ENCODE measurements at places on chromosomes 1 and 21. TPM values are rescaled to one million over a fixed set of nuclear protein-coding genes. Genes with fewer than 3 reads are reported as not detected.

The CHIA gene
- not detected for total RNA-seq

The PLA2G2D gene
- not detected for total RNA-seq

GRCh38 chr1:64948905-64949833 is 17.2 kb downstream of the JAK1 start:
- DNase-seq = no peak

GRCh38 chr21:16422702-16423101 is 692.9 kb downstream of the USP25 start:
- no peak for DNase-seq

DNA sequence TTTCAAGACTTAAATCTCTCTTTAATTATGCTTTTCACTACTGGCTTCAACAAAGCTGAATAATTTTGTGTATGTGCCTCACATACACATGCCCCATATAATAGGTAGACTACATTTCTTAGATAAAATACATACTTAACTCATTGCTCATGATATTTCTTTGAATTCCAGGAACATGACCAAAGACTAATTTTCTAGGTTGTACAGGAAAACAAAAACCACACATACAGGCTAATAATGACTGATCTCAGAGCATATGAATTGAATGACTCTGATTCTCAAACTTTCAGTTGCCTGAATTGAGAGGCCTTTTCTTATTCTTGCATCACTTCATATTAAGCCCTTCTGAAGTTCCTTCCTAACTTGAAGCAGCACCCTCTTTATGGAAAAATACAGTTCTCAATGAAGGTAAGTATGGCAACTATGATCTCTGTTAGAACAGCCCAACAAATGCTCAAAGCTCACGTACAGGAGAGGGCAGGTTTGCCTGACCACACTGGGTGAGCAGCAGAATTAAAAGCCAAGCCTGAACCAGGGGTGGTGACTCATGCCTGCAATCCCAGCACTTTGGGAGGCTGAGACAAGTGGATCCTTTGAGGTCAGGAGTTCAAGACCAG is 22.6 kb upstream of the UAP1 start:
- DNase-seq = peak; percentile 96

- no peak for DNase-seq
These were observed 47.6 kb downstream of the ST3GAL3 start for GRCh38 chr1:43754892-43755291.

DNA sequence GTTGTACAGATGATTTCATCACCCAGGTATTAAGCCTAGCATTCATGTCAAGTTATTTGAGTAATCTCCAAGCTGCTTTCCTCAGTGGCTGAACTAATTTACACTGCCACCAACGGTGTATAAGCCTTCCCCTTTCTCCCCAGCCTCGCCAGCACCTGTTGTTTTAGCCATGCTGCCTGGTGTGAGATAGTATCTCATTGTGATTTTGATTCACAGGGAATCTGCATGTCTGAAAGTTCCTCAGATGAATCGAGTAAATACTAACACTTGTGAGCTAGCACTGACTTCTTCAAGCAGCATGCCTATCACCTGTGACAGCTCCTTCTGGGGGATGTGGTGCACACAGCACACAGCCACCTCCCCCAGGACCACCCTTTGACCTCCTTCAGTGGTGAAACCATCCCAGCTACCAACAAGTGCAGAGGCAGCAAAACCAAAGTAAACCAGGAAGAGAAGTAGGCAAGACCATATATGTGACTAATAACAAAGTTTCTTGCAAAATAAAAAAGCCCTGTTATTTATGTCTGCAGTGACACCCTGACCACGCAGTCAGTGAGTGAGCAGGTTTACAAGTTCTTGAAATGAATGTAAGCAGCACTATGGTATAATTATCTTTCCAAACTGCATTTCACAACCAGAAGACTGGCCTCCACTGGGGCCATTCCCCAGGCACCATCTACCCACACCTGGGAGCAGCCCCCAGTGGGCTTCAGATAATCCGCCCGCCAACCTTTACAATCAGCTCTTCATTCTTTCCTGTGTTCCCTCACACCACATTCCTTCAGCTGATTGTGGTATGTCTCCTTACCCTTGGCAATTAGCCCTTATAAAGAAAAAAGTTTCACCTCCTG is 173.8 kb downstream of the ETS2 start:
- no peak for DNase-seq

DNA sequence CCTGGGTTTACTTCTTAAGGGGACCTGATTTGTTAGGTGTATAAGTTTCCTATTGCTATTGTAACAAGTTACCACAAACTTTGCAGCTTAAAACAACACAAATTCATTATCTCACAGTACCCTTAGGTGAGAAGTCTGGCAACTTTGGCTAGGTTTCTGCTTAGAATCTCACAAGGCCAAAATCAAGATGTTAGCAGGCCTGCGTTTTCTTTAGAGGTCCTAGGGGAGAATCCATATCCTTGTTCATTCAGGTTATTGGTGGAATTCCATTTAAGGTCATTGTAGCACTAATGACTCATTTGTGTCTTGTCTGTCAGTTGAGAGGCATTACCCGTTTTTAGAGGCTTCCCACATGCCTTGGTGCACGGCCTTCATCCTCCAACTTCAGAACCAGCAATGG is 8.2 kb upstream of the SH2D1B start:
- no peak for DNase-seq

DNA sequence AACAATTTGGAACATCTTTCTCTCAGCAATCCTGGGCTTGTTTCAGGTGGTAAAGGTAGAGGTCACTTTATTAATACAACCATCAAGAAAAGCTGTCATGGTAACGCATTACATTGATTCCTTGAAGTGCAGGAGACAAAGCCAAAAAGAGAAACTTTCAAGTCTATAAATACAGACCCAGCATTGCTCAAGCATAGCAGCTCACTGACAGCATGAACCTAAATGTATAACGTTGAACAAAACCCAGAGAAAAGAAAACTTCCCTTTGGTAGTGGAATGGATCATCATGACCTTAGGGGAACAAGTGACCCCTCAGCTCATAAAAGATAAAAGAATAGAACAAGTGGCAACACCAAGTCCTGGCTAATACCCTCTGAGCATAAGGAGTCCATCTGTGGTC is 332.2 kb downstream of the NTNG1 start:
- DNase-seq = no peak

DNA sequence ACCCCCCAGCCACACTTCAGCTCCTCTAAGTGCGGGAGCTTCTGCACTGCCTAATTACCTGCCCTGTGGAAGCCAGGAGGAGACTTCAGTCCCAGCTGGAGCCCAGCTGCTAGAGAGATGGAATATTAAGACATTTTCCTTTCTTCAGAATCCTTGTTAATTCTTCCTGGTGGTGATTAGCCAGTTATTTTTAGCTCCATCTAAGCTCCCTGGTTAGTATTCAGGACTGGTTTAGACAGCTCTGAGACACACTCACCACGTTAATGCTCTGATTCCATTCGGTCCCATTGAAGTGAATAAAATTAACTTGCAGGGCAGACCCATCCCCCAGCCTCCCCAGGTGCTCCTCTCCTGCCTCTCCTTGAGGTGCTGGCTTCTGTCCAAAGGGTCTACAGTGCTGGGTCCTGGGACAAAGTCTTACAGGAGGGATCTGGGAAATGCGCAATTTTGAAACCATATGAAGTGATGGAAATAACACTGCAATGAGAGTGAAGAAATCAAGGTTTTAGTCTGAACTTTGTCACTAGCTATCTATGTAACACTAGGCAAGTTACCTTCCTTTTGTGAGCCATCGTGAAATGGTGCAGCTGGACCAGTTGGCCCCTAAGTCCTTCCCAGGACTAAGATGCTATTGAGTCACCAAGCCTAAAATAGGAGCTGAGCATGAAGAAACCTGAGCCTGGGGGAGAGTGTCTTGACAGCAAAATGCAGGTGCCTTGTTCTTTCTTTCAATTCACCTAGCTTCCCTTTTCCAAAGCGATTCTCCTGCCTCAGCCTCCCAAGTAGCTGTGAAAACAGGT is 117.4 kb upstream of the ATP1A1 start:
- no peak for DNase-seq

DNA sequence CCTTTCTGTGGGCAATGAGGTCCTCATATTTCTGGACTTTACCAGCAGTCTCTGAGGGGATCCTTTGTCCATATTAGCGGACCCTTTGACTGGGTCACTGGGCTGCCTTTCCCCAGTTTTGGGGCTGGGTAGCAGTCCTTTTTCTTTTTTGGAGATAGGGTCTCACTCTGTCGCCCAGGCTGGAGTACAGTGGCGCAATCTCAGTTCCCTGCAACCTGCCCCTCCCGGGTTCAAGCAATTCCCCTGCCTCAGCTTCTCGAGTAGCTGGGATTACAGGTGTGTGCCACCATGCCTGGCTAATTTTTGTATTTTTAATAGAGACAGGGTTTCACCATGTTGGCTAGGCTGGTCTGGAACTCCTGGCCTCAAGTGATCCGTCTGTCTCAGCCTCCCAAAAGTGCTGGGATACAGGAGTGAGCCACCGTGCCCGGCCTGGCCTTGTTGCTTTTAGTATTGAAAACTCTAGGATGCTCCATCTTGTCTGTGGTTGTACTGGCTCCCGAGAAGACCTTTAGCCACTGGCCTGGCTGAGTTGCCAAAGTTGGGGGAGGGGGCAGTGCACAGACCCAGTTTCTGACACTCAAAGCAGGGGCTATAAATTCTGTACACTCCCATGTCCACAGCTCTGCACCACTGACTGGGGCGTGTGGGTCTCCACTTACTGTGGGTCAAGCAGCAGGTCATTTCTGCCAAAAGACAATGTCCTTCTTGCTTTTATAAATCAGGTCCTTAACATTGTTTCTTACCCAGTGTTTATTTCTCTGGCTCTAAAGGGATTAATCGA is 33.1 kb downstream of the MAN1C1 start:
- DNase-seq = no peak
